ENCODE measurements at places on chromosomes 1 and 21.

GRCh38 chr1:214006845-214007244 lies 19.1 kb downstream of the PROX1 start:
- no peak for DNase-seq

GRCh38 chr1:9289090-9289534 lies 3.6 kb upstream of the SPSB1 start:
- DNase-seq, result peak; percentile 76

- DNase-seq, result no peak
Observed at GRCh38 chr1:231885209-231885854, 258.7 kb downstream of the DISC1 start.

DNA sequence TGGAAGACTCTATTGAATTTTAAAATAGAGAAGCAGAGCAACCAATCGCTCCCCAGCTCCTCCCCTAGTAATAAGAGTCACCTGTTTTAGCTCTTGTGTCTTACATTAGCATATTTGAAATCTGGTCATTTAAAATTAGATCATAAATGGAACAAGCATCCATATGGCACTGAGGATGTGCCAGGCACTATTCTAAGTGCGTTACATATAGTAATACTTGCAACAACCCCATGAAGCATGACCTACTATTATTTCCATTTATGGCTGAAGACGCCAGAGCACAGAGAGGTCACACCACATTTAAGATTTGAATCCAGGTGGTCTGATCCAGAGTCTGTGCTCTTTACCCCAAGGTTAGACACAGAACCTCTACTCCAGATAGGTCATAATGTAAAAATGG lies 82.0 kb upstream of the HIVEP3 start:
- DNase-seq, result no peak

- no peak for DNase-seq
Observed at GRCh38 chr1:181216591-181216994, 128.1 kb downstream of the IER5 start.

DNA sequence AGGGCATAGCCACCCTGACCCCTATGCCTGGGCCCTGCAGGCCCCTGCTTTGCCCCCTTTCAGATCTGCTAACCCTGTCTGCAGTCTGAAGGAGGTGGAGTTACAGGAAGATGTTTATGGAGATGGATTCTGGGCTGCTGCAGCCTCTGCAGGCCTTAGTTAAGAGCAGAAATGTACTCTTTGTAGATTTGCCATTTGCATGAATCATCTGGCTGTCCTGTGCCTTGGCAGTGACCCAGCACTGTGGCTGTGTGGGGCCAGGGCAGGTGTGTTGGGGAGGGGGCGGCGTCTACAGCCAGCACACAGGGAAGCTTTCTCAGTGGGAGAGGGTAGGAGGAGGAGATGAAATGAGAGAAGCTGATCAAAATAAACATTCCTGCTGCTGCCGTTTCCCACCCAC lies 867.3 kb downstream of the PLA2G4A start:
- DNase-seq, result no peak

DNA sequence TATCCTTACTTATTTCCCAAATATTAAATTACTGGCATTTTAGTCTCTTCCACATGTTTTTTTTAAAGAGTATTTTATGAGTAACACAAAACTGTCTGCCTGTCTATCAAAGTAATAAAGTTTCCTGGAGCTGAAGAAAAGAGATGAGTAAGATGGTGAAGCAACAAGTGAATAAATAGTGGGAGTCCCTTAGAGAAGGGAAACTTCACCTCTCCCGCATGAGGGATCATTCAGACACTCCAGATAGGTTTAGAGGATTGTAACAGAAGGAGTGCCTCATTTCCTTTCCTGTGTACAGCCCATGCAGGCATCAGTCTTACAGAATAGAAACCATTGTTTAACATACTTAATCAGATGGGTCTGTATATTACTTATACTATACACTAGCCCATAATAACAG lies 205.7 kb downstream of the USP25 start:
- DNase-seq, result no peak

GRCh38 chr1:85334962-85335361 lies 58.5 kb upstream of the BCL10 start:
- no peak for DNase-seq

GRCh38 chr1:18926315-18927081 lies 24.1 kb upstream of the ALDH4A1 start:
- DNase-seq, result peak; percentile 82

GRCh38 chr1:183403498-183403897 lies 14.7 kb downstream of the NMNAT2 start:
- DNase-seq, result no peak

DNA sequence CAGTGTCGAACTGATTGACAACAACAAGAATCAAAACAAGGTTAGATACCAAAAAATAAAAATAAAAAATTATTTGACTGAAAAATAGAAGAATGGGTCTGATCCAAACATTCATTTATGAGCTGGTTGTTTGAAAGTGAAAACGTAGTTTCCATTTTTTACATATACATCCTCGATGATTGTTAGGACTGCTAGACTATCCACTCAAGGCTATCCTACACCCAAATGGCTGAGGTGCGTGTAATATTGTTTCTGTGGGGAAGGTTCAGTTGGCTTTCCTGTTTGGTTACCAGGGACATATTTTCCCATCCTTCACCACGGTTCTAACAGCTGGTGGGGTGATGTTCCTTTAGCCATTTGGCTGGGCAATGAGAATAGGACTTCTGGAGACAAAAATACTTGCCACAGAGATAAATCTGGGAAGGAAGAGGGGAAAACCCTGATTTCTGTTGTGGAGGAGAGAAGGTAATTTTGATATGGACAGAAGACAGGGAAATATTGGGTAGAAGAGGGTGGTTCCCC lies 66.3 kb downstream of the MAP3K7CL start:
- no peak for DNase-seq

- DNase-seq, result no peak
Observed at GRCh38 chr1:221458447-221459156, 283.3 kb downstream of the DUSP10 start.

DNA sequence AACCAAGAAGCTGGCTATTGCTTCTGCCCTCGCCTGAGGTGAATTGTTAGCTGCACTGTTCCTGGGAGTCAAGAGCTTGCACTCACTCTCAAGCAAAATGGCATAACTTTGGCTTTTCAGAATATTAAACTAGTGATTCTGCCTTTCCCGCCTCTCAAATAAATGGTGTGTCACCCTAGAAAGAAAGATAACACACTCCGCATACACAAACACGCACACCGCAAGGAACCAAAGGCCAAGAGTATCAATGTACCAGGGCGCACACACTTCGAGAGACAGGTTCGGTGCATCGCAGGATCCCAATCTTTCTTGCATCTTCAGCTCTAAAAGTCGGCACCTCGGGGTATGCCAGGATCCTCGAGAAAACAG lies 470 bp upstream of the RTCA start:
- DNase-seq, result no peak

DNA sequence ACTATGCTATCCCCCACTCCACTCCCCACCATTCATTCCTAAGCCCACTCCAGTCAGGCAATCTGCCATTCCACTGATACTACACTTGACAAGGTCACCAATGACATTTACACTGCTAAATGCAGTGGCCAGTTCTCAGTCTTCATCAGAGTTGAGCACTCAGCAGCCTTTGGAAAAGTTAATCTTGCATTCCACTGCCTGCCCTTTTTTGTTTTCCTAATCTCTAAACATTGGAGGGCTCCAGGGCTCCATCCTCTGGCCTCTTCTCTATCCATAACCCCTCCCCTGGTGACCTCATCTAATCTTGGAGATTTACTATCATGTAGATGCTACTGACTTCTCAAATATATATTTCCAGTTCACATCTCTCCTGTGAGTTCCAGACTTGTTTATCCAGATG lies 70.9 kb upstream of the S1PR1 start:
- no peak for DNase-seq

DNA sequence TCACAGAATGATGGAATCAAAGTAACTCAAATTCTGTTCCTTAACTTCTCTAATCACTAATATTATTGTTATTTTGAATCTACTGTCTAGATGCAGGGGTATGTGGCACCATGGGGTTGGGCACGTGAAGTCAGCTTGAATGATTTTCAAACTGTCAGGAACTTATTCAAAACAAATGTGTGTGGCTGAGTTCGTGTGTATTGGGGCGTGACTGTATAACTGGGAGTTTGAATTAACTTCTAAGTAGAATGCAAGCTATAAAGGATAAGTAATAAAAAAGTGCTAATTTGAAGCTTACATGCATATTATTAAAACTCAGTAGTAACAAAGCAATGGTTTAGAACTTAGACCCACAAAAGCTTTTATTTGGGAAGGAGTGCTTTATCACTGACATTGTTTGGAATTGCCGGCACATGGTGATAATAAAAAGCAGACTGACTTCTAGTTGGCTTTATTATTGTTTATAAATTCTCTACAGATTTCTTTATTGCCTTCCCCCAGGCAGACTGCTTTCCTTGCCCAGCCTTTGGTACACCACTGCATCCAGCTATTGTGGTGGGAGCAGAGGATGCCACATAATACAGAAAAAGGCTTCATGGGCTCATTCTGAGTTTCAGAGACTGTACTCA lies 84.3 kb downstream of the TENT5C start:
- DNase-seq, result no peak

DNA sequence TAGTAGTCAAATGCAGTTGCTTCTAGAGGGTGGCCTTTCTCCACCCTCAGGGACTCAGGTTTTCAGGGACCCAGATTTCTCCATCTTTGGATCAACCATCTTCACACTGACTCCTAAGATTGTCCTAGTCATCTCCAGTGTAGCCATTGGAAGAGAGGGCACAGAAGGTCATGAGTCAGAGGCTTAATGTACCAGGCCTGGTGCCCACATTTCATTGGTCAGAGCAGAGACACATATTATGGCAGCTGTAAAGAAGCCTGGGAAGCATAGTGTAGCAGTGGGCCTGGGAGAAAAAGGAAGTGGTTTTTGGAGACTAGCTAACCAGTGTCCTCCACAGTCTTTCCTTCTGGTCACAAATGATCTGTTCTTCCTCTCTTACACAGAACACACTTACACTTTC lies 122.5 kb downstream of the GIPC2 start:
- no peak for DNase-seq

GRCh38 chr1:167728818-167729410 lies 7.1 kb downstream of the MPZL1 start:
- no peak for DNase-seq

DNA sequence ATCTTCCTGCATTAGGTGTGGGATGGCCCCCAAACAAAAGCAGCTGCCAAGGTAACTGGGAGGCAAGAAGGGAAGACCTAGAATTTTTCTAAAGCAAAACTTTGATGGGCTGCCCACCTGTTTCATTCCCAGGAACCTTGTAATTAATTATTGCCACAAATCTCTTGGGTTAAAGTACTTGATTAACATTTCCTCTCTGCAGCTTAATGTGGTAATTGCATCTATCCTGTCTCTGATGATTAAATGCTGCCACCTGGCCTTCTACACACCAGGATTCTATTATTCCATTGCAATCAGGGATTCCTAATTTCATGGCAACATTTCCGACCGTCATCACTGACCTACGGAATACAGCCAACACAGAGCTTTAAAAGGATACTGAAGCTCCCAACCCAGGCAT lies 68.3 kb upstream of the RC3H1 start:
- no peak for DNase-seq

DNA sequence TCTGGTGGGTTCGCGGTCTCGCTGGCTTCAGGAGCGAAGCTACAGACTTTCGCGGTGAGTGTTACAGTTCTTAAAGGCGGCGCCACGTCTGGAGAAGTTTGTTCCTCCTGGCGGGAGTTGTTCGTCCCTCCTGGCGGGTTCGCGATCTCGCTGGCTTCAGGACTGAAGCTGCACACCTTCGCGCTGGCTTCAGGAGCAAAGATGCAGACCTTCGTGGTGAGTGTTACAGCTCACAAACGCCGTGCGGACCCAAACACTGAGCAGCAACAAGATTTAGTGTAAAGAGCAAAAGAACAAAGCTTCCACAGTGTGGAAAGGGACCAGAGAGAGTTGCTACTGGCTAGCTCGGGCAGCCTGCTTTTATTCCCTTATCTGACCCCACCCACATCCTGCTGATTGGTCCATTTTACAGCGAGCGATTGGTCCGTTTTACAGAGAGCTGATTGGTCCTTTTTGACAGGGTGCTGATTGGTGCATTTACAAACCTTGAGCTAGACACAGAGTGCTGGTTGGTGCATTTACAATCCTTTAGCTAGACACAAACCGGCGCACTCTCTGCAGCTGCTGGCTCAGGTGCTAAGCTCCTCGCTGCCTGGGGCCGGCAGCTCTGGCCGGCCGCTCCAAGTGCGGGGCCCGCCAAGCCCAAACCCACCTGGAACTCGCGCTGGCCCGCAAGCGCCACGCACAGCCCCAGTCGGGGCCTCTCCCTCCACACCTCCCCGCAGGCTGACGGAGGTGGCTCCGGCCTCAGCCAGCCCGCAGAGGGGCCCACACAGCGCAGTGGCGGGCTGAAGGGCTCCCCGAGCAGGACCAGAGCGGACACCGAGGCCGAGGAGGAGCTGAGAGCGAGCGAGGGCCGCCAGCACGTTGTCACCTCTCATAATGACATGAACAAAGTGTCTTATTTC lies 172.8 kb upstream of the KCTD3 start:
- DNase-seq, result no peak

- DNase-seq, result no peak
Observed at GRCh38 chr1:47837056-47837830, 159.9 kb downstream of the TRABD2B start.

DNA sequence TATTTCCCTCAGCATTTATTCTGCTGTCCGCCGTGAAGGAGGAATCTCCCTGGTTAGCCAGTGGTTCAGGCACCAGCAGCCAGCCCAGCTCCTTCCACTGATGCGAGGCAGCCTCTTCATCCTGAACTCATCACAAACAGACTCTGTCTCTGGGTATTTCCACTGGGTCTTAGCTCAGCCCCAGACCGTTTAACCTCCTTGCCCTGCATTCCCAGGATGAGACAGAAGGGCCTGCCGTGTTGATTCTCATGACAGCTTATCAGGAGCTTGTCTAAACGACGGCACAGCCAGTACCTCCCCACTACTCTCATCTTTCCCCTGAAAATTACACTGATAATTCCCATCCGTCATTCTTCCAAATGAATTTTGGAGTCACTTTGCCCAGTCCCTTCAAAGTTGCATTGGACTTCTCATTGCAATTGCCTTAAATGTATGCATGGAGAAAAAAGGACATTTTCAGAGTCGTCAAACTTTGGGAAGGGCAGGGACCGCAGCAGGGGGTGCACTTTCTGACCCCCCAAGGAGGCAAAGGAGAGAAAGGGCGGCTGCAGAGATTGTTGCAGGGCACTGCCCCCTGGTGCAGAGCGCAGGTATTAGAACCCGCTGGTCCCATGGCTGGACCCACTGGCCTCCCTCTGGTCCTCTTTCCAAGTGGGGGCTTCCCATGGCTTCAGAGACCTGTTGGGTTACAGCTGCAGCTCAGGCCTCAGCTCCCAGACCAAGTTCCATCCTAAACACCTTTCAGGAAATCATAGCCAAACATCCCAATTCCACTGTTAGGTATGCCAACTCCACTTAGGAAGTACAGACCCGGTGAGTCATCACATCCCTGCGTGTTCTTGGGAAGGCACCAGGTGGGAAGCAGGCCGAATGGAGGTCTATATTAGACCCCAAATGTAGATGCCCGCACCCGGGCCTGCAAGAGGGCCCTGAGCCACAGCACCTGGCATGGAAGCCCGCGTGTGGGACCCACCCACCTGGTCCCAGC lies 3.7 kb upstream of the MEGF6 start:
- no peak for DNase-seq

DNA sequence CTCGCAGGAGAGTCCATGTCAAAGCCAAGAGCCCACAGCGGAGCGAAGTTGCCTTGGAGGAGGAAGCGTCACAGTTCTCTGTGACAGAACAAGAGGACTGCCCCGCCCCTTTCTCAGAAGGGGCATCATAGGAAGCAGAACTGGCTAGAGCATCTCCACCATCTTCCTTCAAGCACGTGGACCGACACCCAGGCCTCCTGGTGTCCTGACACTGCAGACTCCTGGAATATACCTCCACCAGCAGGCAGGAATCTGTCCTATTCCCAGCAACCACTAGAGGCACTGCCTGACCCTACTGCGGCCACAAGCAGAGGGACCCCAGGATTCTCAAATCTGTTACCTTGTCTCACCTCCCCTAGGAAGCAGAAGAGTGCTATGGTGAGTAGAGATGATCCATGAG lies 37.8 kb downstream of the GPA33 start:
- DNase-seq, result no peak
